ENCODE measurements at places on chromosomes 2 and 18.
A peak's percentile ranks its signal among the peaks of the same experiment; 100 is the strongest.

GRCh38 chr2:239297142-239298004 is 103.4 kb downstream of the HDAC4 start:
- no peak for DNase-seq

GRCh38 chr18:43578706-43579105 is 301.4 kb upstream of the SYT4 start:
- DNase-seq, result no peak

DNA sequence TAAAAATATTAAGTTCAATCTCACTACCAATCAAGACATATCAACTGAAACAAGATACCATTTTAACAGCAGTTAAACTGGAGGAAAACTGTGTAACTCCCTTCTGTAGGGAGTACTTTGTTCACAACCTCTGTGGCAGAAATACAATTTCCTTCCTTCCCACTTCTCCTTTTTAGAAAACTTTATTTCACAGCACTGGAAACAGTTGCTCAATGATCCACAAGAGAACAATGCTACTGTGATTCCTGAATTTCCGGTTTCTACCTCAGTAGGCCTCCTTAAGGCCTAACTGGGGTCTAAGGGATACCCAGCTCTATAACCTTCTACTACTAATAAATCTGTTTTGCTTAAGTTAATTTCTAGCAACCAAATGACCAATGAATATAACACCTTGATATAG is 14.1 kb downstream of the TLK1 start:
- DNase-seq, result no peak

DNA sequence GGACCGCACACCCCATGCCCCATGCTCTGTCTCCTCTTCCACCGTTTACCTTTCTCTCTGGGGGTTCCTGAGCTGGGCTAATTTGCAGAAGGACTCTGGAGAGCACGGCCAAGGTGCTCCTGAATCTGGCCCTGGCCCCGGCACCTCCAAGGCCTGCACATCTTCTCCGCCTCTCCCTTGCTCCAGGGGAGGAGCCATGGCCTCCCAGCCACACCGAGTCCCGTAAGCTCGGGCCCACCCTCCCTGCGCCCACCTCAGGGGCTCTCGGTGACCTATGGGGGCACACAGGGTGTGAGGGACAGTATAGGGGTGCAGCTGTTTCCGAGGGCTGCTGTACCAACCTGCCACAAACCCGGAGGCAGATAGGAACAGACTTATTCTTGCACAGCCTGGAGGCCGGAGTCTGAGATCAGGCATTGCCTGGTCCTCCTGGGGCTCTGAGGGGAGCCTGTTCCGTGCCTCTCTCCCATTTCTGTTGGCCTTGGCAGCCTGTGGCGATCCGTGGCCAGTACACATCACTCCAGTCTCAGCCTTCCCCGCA is 127.3 kb upstream of the GPC1 start:
- DNase-seq, result no peak

DNA sequence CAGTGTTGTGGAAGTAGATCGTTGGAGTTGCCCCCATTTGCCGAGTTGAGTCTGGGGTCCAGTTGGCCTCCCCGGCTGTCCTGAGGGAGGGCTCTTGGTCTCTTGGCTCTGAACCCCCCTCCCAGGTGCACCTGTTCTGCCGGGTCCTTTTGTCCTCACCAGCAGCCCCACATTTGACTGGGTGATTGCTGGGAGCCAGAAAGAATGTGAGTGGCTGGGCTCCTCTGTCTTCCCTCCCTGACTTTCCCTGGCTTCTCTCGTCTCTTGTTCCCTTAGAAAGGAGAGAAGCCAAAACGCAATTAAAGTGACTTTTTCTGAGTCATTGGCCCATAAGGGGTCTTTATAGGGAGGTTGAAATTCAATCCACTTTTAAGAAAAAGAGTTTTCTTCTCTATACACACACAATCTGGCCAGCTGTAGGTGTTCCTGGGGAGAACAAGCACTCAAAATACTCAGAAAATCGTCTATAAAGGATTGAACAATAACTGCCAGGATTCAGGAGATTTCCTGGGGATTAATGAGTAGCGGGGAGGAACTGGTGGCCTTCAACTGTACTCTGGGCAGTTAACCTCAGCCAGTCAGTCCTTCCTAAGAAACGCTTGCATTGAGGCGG is 131.0 kb downstream of the TMEM182 start:
- DNase-seq, result no peak

DNA sequence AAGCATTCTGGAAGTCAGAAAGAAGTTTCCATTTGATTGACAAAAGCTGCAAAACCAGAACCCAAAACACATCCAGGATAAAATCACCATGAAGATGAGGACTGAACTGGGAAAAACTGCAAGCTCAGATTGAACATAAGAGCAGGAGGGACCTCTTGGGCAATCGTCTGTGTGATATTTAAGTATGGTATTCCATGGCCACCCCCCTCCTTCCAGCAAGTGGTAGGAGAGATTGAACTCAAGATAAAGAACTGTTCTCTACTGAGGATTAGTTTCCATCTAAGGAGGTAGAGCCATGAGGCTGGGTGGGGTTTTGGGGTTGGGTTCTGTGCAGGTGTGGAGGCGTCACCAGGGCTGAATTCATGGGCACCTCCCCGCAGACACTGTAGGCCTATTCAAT is 251.1 kb downstream of the NCKAP5 start:
- DNase-seq, result no peak

DNA sequence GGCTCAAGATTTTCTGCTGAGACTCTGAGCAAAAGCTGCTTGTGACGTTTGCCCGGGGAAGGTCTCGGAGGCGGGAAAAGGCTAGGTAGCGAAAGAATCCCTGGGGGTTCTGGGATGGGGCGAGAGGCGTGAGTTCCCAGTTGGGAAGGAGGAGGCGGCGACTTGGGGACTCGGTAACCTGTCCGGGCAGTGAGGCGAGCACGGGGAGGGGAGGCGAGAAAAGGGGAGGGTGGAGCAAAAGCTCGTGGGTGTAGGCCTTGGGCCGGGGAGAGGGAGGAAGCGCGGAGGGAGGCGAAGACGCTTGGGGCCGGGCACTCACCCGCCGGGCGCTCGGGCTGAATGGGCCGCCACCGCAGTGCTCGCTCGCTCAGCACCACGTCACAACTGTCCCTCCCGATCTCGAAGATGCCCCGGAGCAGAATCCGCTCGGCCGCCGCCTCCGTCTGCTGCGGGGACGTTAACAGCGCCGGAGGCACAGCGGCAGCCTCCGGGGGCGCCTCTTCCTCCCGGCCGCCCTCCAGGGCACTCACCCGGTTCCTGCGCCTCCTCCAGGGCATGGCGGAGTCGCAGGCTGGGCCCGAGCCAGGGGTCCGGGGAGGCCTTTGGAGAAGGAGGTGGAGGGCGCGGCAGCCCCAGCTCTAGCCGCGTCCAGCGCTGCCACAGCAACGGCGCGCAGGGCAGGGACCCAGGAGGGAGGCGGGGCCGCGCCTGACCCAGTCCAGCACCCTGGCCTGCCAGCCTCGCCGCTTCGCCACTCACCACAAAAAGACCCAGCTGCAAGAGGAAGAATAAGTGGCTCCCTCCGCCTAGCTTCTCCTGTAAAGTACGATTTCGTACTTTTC is at the start of gene CERKL:
TSS of gene CERKL (minus strand) at position 656 of the 842 bp plus-strand sequence. CDS start at position 557, 99 bp downstream.
- DNase-seq, result no peak

DNA sequence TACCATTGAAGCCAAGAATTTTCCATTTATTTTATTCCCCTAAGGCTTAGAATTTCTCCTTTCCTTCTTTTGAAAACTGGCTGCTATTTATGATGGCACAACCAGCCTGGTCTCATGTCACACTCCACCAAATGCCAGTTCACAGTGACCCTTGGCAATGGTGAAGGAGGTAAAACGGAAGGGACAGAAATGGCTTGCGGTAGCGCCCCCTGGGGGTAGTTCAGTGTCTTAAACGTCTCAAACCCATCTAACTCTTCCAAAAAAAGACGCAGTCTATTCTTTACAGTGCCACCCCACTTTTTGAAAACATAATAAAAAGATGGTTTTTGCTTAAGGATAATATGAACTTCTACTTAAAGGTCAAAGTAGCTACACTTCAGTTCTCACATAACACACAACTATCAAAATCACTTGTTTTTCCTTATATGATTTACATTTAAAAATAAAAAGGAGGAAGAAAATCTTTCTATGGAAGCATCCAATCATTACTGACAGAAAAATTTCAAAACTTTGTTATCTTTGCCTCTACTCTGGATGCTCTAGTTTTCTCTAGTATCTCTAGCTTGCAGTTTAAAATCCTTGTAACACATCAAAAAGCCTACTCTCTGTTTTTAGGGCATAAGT is 28.0 kb downstream of the PNO1 start:
- DNase-seq, result peak; percentile 46

- no peak for DNase-seq
Measured at GRCh38 chr2:42050703-42051542, 3.1 kb downstream of the PKDCC start.

DNA sequence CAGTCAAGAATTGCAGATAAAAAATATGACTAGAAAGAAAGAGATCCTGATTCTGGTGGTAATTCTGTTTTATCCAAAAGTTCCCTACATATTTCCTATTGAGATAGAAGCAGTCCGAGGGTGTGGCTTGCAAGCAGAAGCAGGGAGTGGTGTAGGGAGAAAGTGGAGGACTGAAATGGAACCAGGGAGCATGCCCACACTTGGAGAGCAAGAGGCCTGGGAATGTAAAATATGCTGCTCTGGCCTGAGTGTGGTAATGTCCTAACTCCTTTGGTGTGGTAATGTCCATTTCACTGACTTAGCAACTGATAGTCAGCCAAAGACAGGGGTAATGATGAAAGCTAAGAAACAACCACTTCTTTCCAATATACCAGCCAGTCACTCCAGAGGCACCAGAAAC is 30.1 kb upstream of the FMNL2 start:
- DNase-seq, result no peak

DNA sequence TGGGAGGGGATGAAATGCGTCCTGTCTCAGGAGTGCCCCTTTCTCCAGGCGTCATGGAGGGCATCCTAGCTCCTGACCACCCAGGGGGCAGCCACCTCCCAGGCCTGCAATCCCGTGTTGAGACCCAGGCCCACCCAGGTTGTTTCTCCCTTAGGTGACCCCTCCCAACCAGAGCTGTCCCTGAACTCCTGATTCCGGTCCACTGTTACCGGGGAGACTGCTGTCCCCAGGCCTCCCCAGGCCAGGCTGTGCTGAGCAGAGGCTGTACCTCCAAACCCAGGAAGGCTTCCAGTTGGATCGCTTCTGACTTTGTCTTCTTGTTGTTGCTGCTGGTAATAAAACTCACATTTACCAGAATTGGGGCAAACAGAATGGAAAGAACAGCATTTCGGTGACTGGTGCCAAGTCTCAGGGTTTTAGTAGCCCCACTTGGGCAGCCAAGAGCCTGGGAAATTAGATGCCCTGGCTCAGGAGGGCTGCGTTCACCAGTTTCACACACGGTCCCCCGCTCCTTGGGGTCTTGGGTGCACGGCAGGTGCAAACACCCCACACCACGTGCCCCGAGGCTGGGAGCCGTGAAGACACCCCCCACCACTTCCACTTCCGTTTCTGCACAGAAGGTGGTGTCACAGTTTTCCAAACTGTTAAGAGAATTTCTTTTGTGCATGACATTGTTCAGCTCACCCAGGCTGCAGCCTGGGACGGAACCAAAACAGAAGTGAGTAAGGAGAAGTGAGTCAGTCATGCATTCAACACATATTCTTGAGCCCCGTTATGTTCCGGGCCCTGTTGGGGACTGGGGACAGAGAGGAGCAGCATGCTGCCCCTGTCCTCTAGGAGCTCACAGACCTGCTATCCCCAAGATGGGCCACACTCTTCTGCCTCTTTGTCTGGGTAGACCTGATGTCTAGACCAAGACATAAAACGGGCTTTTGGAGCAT is 29.4 kb downstream of the ITM2C start:
- no peak for DNase-seq

- DNase-seq, result no peak
Measured at GRCh38 chr2:222256250-222256649, 42.5 kb downstream of the PAX3 start.

DNA sequence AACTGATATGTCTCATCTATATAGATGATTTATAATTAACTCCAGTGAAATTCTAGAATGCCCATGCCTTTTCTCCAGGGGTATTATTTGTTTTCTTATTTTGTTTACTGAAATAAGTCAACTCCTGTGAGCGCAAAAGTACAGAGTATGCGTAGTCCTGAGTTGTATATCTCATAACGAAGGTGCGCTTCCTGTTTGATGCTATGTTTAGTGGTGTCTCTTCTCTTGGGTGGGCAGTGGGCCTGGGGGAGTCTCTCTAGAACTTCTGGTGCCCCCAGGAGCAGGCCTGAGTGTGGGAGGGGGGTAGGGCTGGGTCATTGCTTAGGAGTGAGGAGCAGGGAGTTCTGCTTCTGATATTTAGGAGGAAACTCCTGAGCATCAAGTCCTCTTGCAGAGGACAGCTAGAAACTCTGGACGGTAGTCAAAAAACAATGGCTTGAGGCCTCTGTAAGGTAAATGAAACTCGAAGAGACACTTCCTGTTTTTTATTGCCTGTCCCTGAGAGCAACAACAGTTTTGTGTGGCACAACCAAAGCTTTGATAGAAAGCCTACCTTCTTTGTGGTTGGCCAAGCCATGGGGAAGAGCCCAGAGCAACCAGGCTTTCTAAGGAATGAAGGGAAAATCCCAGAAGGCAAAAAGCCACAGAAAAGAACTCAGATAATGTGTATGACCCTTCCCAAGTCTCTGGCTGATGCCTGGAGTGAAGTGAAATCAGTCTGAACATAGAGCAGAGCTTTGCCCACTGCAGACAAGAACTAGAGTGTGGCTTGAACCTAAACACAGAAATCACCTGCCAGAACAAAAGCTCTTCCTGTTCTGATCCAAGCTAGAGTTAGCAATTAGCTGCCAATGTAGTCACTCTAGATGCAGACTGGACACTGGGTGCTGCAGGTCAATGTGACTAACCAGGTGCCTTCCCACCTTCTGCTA is 8.5 kb upstream of the SP140L start:
- DNase-seq, result no peak

DNA sequence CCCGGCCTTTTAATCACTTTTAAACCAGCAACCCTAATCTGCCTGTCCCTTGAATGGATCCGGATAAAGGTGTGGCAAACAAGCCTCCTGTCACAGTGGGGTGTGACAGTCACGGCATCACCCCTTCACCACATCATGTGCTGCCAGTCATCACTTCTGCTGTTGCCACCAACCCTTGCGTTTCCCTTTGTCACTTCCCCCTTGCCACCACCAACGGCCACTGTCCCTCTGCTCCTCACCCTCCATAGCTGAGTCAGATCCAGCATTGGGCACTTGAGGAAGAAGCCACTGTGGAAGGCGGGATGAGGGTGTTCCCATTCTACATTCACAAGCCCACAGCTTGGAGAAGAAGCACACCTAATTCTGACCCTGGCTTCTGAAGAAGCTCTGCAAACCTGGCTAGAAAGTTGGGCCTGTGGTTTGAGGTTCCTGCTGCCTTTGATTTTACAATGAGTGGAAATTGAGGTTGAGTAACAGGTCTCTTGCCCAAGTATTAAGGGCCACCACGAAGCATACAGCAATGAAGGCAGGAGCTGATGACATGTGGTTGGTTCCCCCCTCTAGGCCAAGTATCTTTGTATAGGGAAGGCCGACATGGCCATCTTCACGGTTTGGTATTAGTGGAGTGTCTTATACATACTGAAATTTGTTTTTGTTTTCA is 22.9 kb upstream of the DARS1 start:
- peak; percentile 84 for DNase-seq

- no peak for DNase-seq
Measured at GRCh38 chr2:207448006-207448405, 81.8 kb upstream of the CREB1 start.

Data from T-helper 2 cell (primary cell).